Smooth muscle cell of trachea (primary cell): ENCODE measurements at places on chromosomes 7 and 10. TPM values are rescaled to one million over a fixed set of nuclear protein-coding genes. Genes with fewer than 3 reads are reported as not detected.

Gene MPLKIP
- 17.2 and 17.3 TPM in 2 replicates for total RNA-seq

Gene CLRN3
- total RNA-seq, result not detected in 2 replicates

Gene SFRP5
- total RNA-seq, result not detected in 2 replicates

Gene PPP1R17
- total RNA-seq, result not detected in 2 replicates

Gene CRYGN
- 0.58 and 0.83 TPM in 2 replicates for total RNA-seq

Gene RBM28
- total RNA-seq, result 11.4 and 13.4 TPM in 2 replicates

Gene WNT8B
- not detected in 2 replicates for total RNA-seq

Gene GJD4
- total RNA-seq, result not detected in 2 replicates

Gene TECPR1
- 29.5 and 37.1 TPM in 2 replicates for total RNA-seq

Gene FGFR2
- 0.15 and 0.17 TPM in 2 replicates for total RNA-seq

Gene ACTL6B
- total RNA-seq, result not detected in 2 replicates

Gene UNCX
- total RNA-seq, result not detected in 2 replicates

Gene ANKRD61
- total RNA-seq, result not detected in 2 replicates

Gene STRIP2
- 5.1 and 8.3 TPM in 2 replicates for total RNA-seq

Gene PLEKHS1
- under 0.01 TPM in 1 of 2 replicates, not detected in the other for total RNA-seq

Gene TMEM140
- total RNA-seq, result 14.1 and 30.1 TPM in 2 replicates

Gene SFMBT2
- total RNA-seq, result 1.7 and 5.2 TPM in 2 replicates

Gene PIK3CG
- under 0.01 TPM in 1 of 2 replicates, not detected in the other for total RNA-seq

Gene AGR3
- total RNA-seq, result not detected in 2 replicates

Gene KCNIP2
- 0.29 and 0.66 TPM in 2 replicates for total RNA-seq

Gene SCART1
- 3.0 and 3.9 TPM in 2 replicates for total RNA-seq

Gene ARHGEF5
- total RNA-seq, result 3.3 and 4.5 TPM in 2 replicates

Gene EGR2
- total RNA-seq, result 0.15 and 0.33 TPM in 2 replicates

Gene LIPF
- 0.29 TPM in 1 of 2 replicates, not detected in the other for total RNA-seq

Gene SPDYE11
- under 0.01 TPM in 1 of 2 replicates, not detected in the other for total RNA-seq

Gene CYP3A5
- total RNA-seq, result 0.17 and 0.44 TPM in 2 replicates

Gene STEAP1B
- total RNA-seq, result 11.9 and 25.9 TPM in 2 replicates

Gene PIK3AP1
- 0.50 TPM in 1 of 2 replicates, not detected in the other for total RNA-seq

Gene PODXL
- 0.99 and 1.2 TPM in 2 replicates for total RNA-seq

Gene GPR26
- total RNA-seq, result not detected in 2 replicates

Gene CYCS
- total RNA-seq, result 16.4 and 24.3 TPM in 2 replicates

Gene TFR2
- 0.33 TPM in 1 of 2 replicates, not detected in the other for total RNA-seq

Gene LMTK2
- 7.6 and 9.6 TPM in 2 replicates for total RNA-seq

Gene REEP3
- 50.4 and 63.3 TPM in 2 replicates for total RNA-seq

Gene PRSS1
- total RNA-seq, result not detected in 2 replicates

Gene AKR1D1
- total RNA-seq, result not detected in 2 replicates

Gene LEP
- not detected in 2 replicates for total RNA-seq

Gene ASIC3
- 0.17 TPM in 1 of 2 replicates, not detected in the other for total RNA-seq

Gene SUV39H2
- total RNA-seq, result 6.8 and 12.4 TPM in 2 replicates

Gene NPC1L1
- 0.15 and 0.17 TPM in 2 replicates for total RNA-seq

Gene VPS37D
- total RNA-seq, result 6.4 and 12.2 TPM in 2 replicates

Gene CTTNBP2
- total RNA-seq, result 16.4 and 22.3 TPM in 2 replicates

Gene AS3MT
- 6.4 and 7.6 TPM in 2 replicates for total RNA-seq

Gene POP7
- total RNA-seq, result 31.4 and 40.1 TPM in 2 replicates

Gene NXPH1
- total RNA-seq, result not detected in 2 replicates

Gene FAM25C
- not detected in 2 replicates for total RNA-seq

Gene PRR15
- total RNA-seq, result not detected in 2 replicates

Gene RGR
- not detected in 2 replicates for total RNA-seq

Gene AKR1C1
- 528 and 638 TPM in 2 replicates for total RNA-seq

Gene VSIR
- total RNA-seq, result 15.1 and 95.4 TPM in 2 replicates

Gene KLLN
- 0.73 and 1.2 TPM in 2 replicates for total RNA-seq

Gene CUZD1
- 0.58 and 0.66 TPM in 2 replicates for total RNA-seq

Gene ITPRID1
- total RNA-seq, result not detected in 2 replicates
